ENCODE measurements at places on chromosomes 11 and 22.

DNA sequence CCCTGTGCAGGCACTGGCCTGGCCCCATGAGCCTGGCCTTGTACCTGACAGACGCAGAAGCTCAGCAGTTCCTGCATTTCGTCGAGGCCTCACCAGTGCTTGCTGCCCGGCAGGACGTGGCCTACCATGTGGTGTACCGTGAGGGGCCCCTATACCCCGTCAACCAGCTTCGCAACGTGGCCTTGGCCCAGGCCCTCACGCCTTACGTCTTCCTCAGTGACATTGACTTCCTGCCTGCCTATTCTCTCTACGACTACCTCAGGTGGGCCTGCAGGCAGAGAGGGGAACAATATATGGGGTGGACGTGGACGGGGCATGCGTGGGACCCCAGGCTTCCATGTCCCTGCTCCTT is 4.9 kb downstream of the LARGE2 start:
- DNase-seq, result no peak

- DNase-seq, result no peak
These were observed 184.5 kb upstream of the PITPNB start for GRCh38 chr22:28103596-28103995.

- DNase-seq, result no peak
These were observed 64.6 kb downstream of the MYEOV start for GRCh38 chr11:69358398-69359020.

GRCh38 chr11:48150213-48150612 is 66.4 kb upstream of the OR4B1 start:
- DNase-seq, result no peak

DNA sequence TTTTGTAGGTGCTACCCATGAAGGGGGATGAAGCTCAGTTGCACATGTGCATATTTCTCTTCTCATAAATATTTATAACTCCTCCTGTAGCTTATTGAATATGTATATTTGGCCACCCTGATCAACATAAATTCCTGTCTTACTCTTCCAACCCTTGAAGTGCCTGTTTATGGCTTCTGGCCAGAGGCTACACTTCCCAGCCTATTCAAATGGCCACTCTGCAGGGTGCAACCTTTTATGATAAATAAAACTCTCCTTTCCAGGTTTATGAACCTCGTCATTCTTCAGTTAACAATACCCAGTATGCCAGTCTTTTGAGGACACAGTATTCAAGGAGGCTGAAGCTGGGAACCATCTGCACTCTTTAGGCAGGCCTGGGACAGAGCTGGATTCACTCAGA is 2.6 kb upstream of the RTL6 start:
- no peak for DNase-seq

DNA sequence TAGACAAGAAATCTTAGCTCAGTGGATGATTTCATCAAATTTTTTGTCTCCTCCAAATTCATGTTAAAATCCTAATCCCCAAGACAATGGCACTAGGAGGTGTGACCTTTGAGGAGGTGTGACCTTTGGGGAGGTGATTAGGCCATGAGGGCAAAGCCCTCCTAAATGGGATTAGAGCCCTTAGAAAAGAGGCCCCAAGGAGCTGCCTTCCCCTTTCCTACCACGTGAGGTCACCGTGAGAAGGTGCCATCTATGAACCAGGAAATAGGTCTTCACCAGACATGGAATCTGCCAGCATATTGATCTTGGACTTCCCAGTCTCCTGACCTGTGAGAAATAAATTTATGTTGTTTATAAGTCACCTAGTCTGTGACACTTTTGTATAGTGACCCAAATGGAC is 138.7 kb downstream of the TRIM29 start:
- DNase-seq, result no peak

DNA sequence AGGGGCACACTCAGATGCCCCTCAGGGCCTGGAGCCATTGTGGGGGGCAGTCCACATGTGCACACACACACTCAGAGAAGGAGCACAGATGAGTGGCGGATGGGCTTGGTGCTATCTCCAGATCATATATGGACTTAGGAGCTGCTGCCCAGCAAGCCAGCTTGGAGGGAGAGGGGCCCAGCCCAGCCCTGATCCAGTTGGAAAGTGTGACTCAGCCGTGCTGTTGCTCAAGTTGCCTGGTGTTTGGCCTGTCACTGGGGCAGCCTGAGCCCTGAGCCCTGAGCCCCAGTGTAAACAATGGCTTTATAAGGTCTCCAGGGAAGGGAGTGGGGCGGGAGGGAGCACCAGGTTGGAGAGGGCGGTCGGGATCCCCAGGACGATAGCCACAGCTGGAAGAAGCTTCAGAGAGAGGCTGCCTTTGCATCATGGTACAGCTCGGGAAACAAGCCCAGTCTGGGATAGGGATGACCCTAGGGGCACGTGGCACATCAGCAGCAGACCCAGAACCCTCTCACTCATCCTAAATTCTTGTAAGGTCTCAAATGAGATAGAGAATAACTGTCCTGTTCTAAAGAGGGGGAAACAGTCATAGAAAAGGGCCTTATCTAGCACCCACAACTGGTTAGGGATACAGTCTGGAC is 4.8 kb downstream of the SELENOM start:
- DNase-seq, result no peak

GRCh38 chr22:39954584-39955055 is 5.6 kb upstream of the TMA7B start:
- DNase-seq, result no peak

Measured in activated T-cell treated with anti-CD3 and anti-CD28 coated beads for 1 hour (primary cell).